ENCODE measurements at places on chromosomes 2 and 18.

DNA sequence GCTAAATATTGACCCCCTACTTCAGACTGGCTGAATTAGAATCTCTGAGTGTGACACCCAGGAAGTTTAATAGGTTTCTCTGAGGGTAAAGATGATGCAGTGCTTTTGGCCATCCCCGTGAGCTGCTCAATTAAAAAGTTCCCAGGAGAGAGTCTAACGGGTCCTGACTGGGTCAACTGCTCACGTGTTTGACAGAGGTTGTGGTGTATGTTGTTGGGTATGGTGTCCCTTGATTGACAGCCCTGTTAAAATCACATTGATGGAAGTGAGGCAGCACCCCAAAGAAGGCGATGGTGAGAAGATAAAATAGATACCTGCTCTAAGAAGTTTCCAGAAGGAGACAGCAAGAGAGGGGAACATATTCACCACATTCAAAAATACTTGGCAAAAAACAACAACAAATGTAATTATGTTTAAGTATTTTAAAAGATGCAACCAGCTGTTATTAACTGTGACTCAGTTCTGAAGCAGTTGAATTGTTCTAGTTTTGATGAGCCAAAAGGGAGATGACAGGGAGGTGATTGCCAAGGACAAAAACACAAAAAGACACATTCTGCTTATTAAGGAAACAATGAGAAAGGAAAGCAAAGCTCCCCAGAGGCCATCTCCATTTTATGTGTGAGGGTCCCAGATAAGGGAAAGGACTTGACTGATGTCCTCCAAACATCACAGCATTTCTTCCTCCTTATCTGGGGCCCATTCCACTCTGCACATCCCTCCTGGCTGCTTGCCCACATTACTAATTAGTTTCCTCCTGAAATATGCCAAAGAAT lies 11.5 kb upstream of the GMCL1 start:
- DNase-seq: no peak

DNA sequence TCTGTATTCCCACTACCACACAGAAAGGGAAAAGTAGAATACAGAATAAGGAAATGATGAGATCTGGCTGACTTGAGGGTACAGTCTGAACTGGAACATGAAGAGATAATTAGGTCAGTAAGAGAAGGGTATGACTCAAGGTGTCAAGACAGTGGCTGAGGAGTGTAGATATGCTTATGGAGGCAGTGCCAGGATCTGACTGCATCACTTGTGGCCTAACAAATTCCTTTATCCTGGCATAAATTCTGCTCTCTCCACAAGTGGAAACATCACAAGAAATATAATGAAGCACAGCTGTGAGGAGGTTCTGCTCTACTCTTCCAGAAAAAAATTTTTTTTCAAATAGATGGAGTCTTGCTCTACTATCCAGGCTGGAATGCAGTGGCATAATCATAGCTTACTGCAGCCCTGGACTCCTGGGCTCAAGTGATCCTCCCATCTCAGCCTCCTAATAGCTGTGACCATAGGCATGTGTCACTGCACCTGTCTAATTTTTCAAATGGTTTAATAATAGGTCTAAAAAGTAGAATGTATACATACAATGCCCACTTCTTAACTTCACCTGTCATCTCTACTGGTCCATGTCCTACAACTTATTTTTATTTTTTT lies 85.3 kb downstream of the C2orf74 start:
- no peak for DNase-seq

GRCh38 chr2:219442256-219443015 lies 7.8 kb downstream of the SPEG start:
- DNase-seq: no peak

GRCh38 chr2:25438793-25439192 lies 97.1 kb upstream of the DNMT3A start:
- no peak for DNase-seq

DNA sequence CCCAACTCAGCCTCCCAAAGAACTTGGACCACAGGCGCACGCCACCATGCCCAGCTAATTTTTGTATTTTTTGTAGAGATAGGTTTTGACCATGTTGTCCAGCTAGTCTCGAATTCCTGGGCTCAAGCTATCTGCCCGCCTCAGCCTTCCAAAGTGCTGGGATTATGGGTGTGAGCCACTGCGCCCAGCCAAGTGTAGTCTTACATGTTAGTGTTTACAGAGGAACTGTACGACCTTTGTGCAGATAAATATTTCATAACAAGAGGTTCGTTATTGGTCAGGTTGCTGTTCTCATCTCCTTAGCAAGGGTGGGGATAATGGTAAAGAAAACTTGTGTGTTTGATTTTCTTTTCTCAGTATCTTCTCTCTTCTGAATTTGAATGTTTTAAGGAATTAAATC lies 46.5 kb downstream of the RALBP1 start:
- DNase-seq: no peak

- no peak for DNase-seq
These were observed 81.5 kb downstream of the MAPRE2 start for GRCh38 chr18:35122586-35123224.

DNA sequence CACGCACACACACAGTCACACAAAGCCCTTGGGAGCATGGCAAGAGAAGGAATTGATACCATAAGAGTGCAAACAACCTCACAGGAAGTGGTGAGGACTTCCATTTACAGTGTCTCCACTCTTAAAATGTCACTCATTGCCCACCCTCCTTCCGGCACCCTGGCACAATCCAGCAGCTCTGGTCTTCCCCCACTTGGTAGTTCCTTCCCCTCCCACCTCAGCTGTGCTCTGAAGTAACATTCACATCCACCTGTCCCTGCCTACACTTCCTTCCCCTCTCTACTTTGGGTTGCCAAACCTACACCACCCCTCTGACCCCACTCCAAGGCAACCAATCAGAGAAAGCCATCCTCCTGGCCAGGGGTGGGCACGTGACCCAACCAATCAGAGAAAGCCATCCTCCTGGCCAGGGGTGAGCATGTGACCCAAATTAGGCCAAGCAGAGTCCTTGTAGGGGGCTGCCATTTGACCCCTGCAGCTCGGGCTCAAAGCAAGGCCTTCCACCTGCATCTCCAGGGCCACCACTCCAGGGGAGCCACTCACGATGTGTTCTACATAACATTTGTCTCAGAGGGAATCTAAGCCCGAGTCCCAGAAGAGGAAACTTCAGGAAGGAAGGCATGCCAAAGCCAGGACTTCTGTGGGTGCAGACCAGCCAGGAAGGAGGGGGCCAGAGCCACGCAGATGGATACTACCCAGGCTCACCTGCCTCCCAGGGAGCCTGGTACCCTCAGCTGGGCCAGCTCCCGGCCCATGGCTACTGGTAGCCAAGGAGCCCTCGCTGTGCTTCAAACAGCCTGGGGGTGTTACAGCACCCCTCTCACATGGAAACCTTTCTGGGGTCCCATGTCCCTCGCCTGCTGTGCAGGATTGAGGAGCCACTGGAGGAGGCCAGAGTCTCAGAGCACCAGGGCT lies 21.2 kb downstream of the CYP26B1 start:
- DNase-seq: no peak
